ENCODE measurements at places on chromosomes 6 and 20. TPM values are rescaled to one million over a fixed set of nuclear protein-coding genes. Genes with fewer than 3 reads are reported as not detected.

Gene MKKS
- total RNA-seq = 28.7 TPM

Gene FOXF2
- total RNA-seq = 16.4 TPM

Gene HAO1
- not detected for total RNA-seq

Gene REM1
- not detected for total RNA-seq

DNA sequence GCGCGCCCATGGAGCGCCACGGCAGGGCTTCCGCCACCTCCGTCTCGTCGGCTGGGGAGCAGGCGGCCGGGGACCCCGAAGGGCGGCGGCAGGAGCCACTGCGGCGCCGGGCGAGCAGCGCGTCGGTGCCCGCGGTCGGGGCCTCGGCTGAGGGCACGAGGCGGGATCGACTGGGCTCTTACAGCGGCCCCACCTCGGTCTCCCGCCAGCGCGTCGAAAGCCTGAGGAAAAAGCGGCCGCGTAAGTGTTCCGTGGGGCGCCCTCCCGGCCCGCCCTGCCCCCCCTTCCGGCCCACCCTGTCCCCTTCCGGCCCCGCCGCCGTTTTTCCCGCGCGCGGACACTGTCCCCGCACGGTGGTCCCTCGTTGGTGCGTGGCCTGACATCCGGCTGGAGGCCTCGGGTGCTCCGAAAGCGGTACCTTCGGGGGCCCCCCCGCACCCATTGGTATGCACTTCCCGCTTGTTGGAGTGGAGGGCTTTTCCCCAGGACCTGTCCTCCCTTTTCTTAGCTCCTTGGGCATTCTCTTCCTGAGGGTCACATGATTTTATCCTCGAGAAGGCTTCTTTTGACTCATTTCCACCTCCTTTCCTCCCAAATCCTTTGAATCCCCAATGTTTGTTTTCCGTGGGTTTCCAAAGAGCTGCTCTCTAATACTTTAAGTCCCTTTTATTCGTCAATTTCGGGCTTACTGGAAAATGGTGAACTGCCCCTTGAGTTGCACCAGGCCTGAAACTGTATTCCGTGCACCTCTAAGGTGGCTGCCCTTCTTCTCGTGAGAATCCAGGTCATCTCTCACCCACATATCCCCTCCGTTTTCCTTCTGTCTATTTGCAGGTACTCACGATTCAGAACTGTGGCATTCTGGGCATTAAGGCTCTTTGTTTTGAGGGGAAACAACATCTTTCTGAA lies 556 bp downstream of the PANK2 start:
- DNase-seq = no peak

DNA sequence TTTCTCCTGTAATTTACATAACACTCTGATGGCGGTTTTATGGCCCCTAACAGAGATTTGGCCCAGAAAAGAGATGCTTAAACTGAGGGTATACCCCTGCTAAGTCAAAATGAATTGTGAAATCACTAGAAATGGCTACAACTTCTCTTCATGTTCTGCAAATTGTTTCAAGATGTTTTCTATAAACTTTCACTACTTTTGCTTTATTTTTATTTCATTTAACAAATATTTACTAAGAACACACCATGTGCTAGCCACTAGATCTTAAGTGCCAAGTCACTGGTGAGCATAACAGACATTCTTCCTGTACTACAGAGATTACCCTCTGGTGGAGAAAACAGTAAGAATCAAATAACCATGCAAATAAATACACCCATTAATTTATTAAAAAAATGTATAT lies 87.6 kb downstream of the KCNQ5 start:
- no peak for DNase-seq

- DNase-seq = no peak
Observed at GRCh38 chr20:300345-300990, 3.1 kb downstream of the ZCCHC3 start.

Data from NCI-H460 (cell line).